ENCODE measurements at places on chromosomes 16 and 17.

GRCh38 chr17:20053361-20053964 lies 44.3 kb downstream of the SPECC1 start:
- DNase-seq: no peak

GRCh38 chr16:17160920-17161431 lies 309.8 kb downstream of the XYLT1 start:
- no peak for DNase-seq

DNA sequence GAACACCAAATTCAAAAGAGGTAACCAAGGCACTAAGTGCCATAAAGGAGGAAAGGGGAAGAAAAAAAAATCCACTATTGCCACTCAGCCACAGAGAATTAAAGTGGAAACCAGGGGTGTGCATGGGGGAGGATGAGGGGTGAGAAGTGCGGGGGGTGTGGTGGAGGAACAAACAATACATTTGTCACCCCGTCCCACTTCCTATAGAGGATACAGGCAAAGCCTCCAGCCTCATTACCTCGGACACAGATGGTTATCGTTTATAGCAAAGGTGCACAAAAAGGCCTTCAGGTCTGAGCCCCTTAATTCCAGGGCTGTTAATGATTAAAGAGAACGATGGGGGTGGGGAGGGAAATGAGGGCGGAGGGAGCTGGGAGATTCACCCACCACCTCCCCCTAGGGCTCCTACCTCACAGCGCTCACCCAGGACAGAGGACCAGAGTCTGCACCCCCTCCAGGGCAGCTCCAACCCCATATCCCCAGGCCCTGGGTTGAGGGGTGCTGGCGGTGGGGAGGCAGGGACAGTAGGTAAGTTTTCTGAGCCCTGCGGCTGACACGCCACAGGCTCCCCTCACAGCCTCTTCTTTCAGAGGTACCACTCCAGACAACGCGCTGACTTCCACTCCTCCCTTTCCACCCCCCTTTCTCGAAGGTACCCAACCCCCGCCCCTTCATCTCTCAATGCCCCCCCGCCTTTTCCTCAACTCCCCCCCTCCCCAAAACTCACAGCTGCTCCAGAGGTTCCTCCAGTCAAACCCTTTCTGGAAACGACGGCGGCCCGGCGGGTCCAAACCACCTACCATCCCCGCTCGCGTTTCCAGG lies 470 bp downstream of the DCUN1D3 start:
- DNase-seq: no peak

DNA sequence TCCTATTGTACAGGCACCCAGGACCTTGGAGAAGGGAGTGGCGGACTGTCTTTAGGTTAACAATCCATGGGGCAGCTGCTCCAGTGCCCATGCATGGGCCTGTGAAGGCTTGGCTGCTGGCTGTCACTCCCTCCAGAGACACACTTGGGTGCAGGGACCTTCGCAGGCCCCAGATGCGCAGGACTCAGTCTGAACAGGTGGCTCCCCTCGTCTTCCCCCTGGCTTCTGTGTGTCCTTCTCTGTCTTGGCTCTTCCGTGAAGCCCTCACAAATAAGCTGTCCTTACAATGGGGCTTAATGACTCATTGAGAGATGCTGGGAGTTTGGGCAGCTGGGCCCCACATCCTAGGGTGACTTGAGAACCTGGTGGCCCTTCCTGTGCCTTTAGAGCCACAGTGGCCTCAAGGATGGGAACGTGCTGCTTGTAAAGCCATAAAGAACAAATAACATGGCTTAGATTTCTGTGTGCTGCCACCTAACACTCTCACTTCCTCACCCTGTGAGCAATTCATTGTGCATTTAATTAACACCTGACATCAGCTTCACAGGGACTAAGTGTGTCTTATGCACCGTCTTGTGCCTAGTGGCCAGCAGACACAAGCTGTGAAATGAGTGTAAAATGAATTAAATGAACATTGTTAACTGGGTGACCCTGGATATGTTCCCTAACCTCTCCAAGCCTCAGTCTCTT lies 340.7 kb downstream of the SNX29 start:
- no peak for DNase-seq

DNA sequence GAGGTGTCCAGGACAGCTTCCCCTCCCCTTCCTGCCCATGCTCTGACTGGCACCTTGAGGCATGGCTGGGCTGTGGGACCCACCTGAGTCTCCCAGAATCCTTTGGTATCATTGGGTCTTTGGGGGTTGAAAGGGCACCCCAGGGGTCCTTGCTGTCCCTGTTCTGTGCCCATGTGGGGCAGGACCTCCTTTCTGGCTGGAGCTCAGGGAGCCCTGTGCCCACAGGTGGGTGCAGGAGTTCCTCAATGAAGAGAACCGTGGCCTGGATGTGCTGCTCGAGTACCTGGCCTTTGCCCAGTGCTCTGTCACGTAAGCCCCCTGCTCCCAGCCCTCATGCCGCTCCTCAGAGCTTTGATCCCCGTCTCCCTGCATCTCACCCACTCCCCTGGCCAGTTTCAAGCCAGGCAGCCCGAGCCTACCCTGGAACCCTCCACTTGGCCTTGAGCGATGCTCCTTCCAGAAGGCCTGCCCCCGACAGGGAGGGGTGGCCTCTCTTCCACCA lies 11.8 kb downstream of the FMNL1 start:
- no peak for DNase-seq

DNA sequence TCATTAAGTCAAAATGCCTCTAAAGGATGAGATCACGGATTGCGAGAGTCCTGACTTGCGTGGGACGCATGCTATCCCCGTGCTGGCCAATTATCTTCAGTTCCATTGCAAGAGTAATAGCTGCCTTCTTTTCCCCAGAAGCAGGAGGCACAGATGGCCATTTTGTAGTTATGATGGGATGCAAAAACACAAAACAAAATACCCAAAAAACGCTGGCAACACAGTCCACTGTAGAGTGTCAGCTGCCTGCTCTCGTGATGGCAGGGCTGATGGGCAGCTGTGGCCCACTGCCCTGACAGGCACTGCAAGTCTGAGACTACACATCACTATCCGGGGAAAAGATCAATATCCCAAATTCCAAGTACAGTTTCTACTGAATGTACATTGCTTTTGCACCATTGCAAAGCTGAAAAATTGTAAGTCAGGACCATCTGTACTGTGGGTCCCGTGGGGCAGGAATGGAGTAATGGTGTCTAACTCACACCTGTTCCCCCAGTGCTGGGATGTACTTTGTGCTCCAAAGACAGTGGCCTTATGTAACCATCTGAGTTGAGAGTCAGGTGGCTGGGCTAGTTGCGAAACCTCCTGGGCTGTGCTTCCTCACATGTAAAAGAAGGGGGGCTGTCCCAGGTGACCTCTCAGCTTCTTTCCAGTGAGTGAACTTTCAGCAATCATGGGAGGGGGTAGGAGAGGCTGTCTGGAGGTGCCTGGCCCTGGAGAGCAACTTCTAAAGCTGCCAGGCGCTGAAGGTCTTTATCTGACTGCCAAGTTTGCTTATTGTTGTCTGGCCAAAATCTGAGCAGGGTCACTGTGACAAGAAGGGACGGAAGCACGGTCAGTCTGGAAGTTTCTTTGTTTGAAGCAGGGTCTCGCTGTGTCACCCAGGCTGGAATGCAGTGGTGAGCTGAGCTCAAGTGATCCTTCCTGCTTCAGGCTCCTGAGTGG lies 4.7 kb downstream of the SLC47A1 start:
- no peak for DNase-seq

GRCh38 chr17:36632916-36633771 lies 31.8 kb downstream of the MRM1 start:
- DNase-seq: no peak

DNA sequence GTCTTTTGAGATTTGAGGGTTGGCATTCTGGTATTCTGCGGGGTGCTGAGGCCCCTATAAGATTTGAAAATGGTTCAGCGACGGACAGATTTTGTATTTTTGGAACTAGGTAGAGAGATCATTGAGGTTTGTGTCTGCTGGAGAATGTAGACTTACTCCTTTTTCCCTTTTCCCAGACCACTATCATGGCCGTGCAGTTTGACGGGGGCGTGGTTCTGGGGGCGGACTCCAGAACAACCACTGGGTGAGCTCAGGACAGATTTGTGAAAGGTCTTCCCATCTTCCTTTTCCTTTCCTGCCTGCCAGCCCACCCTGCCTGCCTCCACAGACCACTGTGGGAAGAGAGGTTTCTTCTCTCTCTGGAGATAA lies 572 bp downstream of the PSMB6 start:
- no peak for DNase-seq

DNA sequence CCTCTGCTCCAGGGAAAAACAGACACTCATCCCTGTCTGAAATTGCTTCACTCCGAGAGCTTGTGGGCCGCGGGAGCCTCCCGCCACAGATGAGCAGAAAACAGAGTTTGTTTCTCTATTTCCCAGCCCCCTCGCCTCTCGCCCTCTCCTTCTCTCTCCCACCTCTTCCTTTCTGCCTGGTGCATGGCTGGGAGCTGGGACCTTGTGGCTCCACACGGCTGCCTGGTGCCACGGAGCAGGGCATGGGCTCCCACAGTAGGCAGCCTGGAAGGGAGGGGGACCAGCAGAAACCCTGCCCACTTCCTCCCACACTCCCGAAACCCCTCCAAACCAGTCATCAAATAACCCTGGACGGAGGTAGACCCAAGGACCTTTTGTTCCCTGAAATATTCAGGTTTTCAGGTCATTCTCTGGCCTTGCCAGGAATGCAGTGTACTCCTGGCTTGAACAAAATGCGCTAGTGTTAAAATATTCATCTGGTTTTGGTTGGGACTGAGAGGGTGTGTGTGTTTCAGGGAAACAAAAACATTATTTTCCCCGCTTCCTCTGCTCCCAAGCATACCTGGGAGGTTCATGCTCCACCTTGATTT lies 204.9 kb downstream of the C16orf78 start:
- no peak for DNase-seq

GRCh38 chr17:40266882-40267281 lies 20.8 kb upstream of the CDC6 start:
- no peak for DNase-seq

- DNase-seq: no peak
These were observed 26.0 kb upstream of the NUDT16L1 start for GRCh38 chr16:4667203-4667963.

GRCh38 chr17:45307290-45308015 lies 9.4 kb downstream of the MAP3K14 start:
- no peak for DNase-seq

DNA sequence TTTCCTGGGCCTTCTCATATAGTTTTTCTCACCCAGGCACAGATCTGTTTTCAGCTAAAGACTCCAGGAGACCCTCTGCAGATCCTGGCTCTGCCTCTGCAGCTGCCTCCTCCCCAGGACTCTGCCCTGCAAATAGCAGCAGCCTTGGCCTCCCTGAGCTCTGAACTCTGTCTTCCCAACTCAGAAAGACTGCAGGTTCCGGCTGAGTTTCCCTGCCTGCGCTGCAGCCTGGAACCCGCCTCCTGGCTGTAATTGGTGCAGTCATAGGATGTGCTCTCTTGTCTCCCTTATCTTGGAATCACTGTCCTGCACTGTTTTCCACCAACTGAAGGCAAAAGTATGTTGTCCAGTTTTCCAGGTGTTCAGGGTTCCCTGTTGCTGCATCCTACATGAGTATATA lies 14.3 kb upstream of the DNASE1 start:
- no peak for DNase-seq

DNA sequence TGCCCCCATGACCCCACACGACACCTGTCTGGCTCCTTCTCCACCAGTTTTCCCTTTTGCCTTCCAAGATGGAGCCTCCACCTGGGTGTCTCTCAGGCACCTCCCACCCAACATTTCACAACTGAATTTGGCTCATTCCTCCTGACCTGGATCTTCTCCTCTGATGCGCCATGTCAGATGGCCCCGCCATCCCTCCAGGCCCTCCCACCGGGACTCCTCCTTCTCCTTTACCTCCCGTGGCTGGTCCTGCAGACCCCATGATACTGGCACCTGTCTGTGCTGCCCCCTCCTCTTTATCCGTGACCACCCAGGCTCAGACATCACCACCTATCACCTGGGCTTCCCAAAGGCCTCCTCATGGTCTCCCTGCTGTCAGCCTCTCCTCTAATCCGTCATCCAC lies 4.7 kb downstream of the TRPV3 start:
- DNase-seq: no peak

DNA sequence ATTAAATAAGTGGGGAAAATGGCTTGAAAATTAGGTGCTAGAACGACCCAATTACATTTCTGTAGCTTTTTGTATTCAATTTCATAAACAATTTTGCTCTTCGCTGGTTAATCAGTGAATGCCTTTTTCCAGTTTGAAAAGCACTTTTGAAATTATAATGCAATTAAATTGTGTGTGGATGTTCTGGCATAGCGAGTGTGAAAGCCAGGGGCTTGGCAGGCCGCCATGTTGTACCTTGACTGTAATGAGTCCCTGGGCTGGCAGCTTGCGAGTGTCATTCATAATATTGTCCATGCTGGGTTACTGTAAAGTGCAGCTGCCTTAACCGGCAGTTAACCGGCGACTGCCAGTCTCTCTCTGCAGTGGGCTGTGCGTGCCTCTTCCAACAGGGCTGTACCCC lies 177.8 kb downstream of the CCDC182 start:
- no peak for DNase-seq

DNA sequence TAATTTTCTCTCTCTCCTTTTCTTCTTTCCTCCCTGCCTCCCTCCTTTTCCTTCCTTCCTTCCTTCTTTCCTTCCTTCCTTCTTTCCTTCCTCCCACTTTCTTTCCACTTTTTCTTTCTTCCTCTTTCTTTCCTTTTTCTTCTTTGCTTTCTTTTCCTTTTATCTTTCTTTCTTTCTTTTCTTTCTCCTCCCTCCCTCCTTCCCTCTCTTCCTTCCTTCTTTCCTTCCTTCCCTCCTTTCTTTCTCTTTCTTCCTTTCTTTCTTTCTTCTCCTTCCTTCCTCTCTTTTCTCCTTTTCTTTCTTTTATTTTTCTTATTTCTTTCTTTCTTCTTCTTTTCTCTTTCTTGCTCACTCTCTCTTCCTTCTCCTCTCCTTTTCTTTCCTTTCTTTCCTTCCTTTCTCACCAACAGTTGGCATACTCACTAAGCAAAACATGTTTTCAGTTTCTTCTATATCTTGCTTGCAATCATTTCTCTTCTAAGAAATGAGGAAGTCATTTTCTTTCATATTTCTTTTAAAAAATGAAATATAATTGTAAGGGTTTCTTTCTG lies 97.1 kb upstream of the MAF start:
- DNase-seq: no peak

GRCh38 chr16:81357711-81358260 lies 43.0 kb downstream of the GAN start:
- DNase-seq: no peak

DNA sequence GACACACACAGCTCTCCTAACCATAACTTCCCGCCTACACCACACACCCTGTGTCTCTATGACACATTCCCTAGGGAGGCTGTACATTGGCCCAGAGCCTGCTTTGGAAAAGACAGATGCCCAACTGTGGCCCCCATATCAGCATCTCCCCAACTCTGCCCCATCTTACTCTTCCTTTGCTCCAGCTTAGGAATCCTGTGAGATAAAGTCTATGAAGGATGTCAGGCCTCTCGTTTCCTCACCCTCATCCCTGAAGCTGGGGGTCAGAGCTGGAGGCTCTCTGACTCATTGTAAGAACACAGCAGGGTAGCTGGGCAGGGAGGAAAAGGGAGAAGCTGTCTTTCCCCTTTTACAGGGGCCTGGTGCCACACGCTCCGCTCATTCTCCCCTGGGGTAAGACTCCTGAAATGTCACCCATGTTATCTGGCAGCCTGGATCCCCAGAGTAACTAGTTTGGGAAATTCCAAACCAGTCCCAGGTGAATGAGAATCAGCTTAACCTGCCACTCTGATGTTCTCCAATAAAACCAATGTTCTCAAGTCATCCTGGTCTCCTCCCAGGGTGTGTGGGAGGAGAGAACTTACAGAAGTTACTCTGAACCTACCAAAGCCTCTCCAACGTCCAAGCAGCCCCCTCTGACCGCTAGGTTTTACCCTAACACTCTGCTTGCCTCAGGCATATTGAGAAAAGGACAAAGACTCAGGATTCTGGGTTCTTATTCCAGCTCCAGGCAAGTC lies 2.8 kb downstream of the RAPGEFL1 start:
- no peak for DNase-seq

- DNase-seq: no peak
These were observed 2.8 kb downstream of the SLC13A2 start for GRCh38 chr17:28476076-28476865.

Data from GOT3 (cell line).